ENCODE measurements at places on chromosomes 5 and 9. TPM values are rescaled to one million over a fixed set of nuclear protein-coding genes. Genes with fewer than 3 reads are reported as not detected.

- DNase-seq, result no peak
Observed at GRCh38 chr5:144472221-144472620, 301.5 kb downstream of the KCTD16 start.

- no peak for DNase-seq
Observed at GRCh38 chr9:115114546-115114945, 3.4 kb downstream of the TNC start.

DNA sequence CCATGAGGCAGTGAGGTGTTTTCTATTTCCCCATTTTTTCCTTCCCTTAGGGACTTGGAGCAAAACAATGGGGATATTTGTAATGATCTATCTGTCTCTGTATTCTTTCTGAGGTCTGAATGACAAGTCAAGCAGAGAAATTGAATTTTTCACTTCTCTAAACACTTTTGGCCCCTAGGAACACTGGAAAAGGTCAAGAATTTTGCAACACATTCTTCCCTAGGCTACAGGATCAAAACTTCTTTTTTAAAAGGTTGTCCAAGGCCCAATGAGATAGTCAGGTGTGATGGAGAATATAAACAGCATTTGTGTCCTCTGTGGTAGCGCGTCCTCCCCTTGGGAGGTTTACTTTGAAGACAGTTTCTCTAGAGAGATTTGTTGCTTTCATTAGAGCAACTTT is 620.5 kb downstream of the TLR4 start:
- DNase-seq, result no peak

GRCh38 chr5:170011751-170012150 is 31.5 kb upstream of the INSYN2B start:
- DNase-seq, result no peak

DNA sequence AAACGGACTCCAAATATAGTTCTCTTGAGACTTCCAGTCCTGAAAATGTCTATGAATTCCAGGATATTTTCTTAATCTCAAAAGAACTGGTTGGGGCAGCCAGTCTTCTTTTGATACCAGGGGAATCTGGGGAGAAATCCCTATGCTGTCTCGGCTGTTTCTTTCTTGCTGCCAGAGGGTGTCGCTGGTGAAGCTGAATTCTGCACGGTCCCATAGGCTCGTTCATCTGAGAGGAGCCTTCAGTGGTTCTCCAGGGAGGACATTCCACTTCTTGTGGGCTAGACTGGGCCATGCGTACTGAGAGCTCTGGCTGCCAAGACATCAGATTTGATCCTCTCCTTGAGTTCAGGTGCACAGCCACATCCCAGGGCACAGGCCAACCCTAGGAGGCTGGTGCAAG is 155.0 kb upstream of the CLINT1 start:
- DNase-seq, result no peak

The ARL14EPL gene
- total RNA-seq, result not detected

The FAM240B gene
- total RNA-seq, result not detected
